ENCODE measurements at places on chromosomes 3 and 15.

- peak; percentile 96 for DNase-seq
Measured at GRCh38 chr3:172213904-172214303, 174.5 kb downstream of the FNDC3B start.

GRCh38 chr3:115363071-115363470 is 216.0 kb upstream of the ZBTB20 start:
- DNase-seq = no peak

GRCh38 chr3:69770976-69771634 is 31.8 kb downstream of the MITF start:
- DNase-seq = no peak

- DNase-seq = no peak
Measured at GRCh38 chr15:94610069-94610468, 378.7 kb downstream of the MCTP2 start.

GRCh38 chr15:85354461-85354860 is 25.9 kb upstream of the AKAP13 start:
- DNase-seq = no peak

GRCh38 chr3:186365202-186365974 is 3.4 kb upstream of the DGKG start:
- DNase-seq = no peak

DNA sequence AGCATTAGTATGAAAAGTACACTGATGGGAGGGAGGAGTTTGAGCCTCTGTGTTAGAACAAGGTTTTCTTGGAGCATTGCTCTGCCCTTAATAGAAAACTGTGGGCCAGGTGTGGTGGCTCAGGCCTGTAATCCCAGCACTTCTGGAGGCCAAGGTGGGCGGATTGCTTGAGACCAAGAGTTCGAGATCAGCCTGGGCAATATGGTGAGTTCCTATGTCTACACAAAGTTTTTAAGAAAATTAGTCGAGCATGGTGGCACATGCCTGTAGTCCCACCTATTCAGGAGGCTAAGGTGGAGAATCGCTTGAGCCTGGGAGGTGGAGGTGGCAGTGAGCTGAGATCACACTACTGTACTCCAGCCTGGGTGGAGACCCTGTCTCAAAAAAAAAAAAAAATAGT is 103.7 kb downstream of the ATP10A start:
- DNase-seq = no peak

GRCh38 chr3:120615847-120616609 is 19.9 kb downstream of the NDUFB4 start:
- no peak for DNase-seq

Data from NCI-H1105 (cell line).